SK-N-SH (cell line): ENCODE measurements at places on chromosomes 12 and 14. TPM values are rescaled to one million over a fixed set of nuclear protein-coding genes. Genes with fewer than 3 reads are reported as not detected.

DNA sequence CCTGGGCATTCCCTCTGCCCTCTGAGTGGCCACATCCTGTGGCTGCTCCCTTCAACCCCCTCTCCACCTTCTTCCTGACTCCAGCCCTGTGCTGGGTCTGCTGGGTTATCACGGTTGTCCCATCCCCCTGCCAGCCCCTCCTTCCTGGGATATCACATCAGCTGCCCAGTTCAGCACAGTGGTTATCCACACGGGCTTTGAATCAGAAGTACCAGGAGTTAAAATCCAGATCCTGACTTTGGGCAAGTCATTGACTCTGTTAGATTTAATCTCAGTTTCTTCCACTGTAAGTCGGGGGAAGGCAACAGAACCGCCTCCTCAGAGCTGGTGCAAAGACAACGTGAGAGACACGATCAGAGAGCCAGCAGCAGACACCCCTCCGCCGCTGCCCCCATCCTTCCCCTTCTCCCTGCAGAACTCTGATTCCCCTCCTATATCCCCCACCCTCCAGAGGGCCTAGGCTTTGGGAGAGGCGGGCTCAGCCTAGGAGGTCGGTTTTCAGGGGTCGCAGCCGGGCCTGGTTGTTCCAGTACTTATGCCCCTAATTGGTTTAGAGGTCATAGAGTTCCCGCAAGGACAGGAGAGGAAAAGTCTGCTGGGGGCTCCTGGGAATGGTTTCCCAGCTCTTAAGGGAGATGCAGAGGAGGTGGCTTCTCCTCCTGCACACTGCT is 42.5 kb downstream of the PRIMA1 start:
- no peak overlapping the region for H3K4me3 ChIP-seq
- DNase-seq, result peak; percentile 77
- peak overlapping the region; percentile 99 for H3K27ac ChIP-seq
- no peaks in the 10 kb centered on the region for H3K27me3 ChIP-seq
- H3K36me3 ChIP-seq, result no peaks in the 10 kb centered on the region

GRCh38 chr12:128973883-128974681 is 120.8 kb downstream of the GLT1D1 start:
- no peaks in the 10 kb centered on the region for H3K27me3 ChIP-seq
- DNase-seq, result no peak
- no peaks in the 10 kb centered on the region for H3K36me3 ChIP-seq
- H3K4me3 ChIP-seq, result no peak overlapping the region
- H3K4me1 ChIP-seq, result no peaks in the 10 kb centered on the region
- no peak overlapping the region for H3K27ac ChIP-seq

DNA sequence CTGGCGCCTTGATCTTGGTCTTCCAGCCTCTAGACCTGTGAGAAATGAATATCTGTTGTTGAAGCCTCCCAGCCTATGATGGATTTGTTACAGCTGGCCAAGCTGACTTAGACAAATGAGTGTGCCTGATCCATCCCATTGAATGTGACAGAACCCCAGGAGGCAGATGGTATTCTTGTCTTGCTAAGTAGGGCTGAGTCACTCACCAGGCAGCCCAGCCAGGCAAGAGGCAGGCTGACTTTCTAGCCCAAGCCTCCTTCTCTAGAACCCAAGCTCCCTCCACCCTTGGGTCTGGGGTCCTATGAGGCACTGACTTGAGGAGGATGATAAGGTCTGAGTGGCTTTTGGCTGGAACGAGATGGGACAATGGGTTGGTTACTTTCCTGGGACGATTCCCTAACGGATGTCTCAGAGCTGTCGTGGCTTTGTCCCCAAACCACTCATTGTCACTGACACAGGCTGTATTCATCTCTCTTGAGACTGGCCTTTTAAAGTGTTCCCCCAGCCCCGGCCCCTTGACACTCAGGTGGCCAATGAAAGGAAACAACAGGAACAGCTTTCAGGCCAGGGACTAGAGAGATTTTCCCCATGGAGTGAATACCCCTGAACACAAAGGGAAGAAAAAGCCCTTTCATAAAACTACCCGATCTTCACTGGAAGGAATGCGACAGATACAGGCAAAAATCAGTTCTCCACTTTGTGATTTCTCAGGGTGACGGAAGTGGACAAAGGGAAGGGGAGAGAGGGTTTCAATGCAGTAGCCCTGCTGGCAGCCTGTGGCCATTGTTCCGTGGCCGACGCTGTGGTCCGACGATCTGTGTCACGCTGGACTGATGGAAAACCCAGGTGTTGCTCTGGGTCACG is 264.2 kb downstream of the AACS start:
- no peak overlapping the region for H3K27ac ChIP-seq
- no peaks in the 10 kb centered on the region; the same call in 1 of the 2 replicates for H3K4me1 ChIP-seq
- DNase-seq, result no peak
- no peaks in the 10 kb centered on the region for H3K27me3 ChIP-seq
- H3K36me3 ChIP-seq, result no peaks in the 10 kb centered on the region

GRCh38 chr12:115763376-115763775 is 514.1 kb downstream of the MED13L start:
- DNase-seq, result no peak
- no peak overlapping the region for H3K27ac ChIP-seq
- no peaks in the 10 kb centered on the region for H3K4me1 ChIP-seq
- no peaks in the 10 kb centered on the region for H3K27me3 ChIP-seq

DNA sequence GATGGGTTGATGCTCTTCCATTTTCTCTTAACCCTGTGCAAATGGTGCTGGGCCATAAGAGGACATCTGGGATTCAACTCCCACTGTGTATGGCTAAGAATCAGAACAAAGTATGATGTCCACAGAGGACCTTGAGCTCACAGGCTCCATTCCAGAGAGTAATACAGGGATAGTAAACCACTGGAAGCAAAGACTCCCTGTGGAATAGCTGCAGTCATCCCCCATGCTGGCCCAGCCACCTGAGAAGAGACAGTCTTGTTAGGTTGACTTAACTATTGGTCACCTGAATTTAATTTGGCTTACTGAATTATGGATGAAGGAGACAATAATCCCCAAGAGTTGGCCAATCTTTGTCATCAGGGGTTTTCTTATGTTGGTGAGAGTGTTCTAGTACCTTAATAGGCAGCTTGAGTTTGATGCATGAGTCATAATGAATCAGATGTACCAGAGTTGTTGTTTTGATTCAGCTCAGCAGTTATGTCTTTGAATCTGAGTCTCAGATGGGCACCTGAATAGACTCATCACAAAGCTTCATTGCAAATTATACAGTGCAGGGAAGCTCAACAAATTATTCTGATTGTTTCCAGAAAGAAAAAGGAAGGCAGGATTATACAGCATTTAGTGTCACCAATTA is 122.7 kb downstream of the SSPN start:
- DNase-seq, result no peak
- H3K27me3 ChIP-seq, result no peaks in the 10 kb centered on the region
- H3K36me3 ChIP-seq, result no peaks in the 10 kb centered on the region
- no peaks in the 10 kb centered on the region; the same call in 1 of the 2 replicates for H3K4me1 ChIP-seq

GRCh38 chr14:26173581-26174110 is 424.2 kb downstream of the NOVA1 start:
- H3K4me3 ChIP-seq, result no peak overlapping the region
- peaks cover 6% of the 10 kb centered on the region; the same call in 1 of the 2 replicates for H3K27me3 ChIP-seq
- no peaks in the 10 kb centered on the region for H3K36me3 ChIP-seq
- no peak for DNase-seq
- H3K4me1 ChIP-seq, result no peaks in the 10 kb centered on the region

DNA sequence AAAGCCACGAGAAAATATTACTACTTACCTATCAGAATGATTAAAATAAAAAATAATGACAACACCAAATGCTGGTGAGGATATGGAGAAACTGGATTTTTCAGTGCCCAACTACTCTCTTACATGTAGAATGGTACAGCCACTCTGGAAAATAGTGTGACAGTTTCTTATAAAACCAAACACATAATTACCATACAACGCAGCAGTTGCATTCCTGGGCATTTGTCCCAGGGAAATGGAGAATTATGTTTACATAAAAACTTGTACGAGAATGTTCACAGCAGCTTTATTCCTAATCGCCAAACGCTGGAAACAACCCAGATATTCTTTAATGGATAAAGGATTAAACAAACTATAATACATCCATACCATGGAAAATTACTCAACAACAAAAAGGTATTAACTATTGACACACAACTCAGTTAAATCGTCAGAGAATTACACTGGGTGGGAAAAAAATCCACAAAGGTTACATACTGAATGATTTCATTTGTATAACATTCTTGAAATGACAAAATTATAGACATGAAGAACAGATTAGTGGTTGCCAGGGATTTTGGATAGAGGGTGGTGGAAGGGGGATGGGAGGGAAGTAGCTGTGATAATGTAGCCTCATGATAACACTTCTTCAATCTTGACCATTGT is 35.4 kb downstream of the TAOK3 start:
- H3K27me3 ChIP-seq, result no peaks in the 10 kb centered on the region
- H3K27ac ChIP-seq, result no peak overlapping the region
- H3K4me3 ChIP-seq, result no peak overlapping the region

Gene RPAP3
- 6.7 and 9.3 TPM in 2 replicates for polyA plus RNA-seq

GRCh38 chr14:33946679-33947476 is 4.0 kb downstream of the EGLN3 start:
- peaks cover 23% of the 10 kb centered on the region for H3K4me1 ChIP-seq
- H3K4me3 ChIP-seq, result no peak overlapping the region
- H3K27ac ChIP-seq, result no peak overlapping the region
- DNase-seq, result no peak

GRCh38 chr12:71840231-71840847 is 780 bp downstream of the TBC1D15 start:
- peak overlapping the region; percentile 75 for H3K27ac ChIP-seq
- peak; percentile 12 for DNase-seq
- peak overlapping the region; percentile 85 for H3K4me3 ChIP-seq
- peaks cover 11% of the 10 kb centered on the region; the same call in 1 of the 2 replicates for H3K4me1 ChIP-seq
- H3K27me3 ChIP-seq, result no peaks in the 10 kb centered on the region

GRCh38 chr14:87805315-87805723 is 187.7 kb downstream of the GALC start:
- peak; percentile 41 for DNase-seq
- H3K36me3 ChIP-seq, result no peaks in the 10 kb centered on the region
- H3K27me3 ChIP-seq, result no peaks in the 10 kb centered on the region
- no peak overlapping the region; the same call in 1 of the 2 replicates for H3K4me3 ChIP-seq
- no peaks in the 10 kb centered on the region for H3K4me1 ChIP-seq

- H3K27me3 ChIP-seq, result no peaks in the 10 kb centered on the region
- H3K36me3 ChIP-seq, result no peaks in the 10 kb centered on the region
Measured at GRCh38 chr14:45194964-45195363, 58.0 kb downstream of the MIS18BP1 start.

DNA sequence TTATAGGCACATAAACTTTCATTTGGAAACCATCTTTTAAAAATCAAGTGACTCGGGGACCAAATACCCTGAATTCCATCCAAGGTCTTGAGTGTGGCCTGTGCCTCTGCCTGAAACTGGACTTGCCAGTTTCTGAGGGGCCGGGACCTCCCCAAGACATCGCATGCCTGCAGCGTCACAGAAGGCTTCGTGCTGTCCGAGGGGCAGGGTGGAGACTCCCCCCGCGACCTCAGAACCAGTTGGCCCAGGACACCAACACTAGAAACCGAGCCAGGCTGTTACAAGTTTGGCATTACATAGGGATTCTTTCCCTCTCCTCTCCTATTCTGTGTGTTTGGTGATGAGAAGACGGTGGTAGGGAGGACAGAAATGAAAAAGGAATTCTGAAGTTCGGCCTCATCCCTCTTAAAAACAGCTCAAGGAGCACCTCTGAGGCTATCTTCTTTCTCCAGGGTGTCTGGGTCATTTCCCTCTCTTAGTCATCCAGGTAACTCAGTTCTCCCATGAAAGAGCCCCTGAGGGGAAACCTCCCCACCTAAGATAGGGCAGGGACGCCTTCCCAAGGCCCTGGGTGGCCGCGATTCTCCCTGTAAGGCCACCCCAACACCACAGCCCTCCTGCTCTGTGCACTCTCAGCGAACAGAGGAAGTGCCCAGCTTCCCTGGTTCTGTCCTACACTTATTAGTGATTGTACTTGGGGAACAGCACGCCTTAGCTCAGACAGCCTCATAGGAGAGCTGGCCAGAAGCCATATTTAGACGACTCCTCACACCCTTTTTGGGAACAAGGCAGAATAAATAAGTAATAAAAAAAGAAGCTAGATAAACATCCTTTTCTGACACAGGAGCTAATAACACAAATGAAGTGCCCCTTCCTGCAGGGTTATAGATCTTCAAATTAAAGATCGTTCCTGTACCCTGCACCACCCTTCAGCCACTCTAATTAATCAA is 93.8 kb downstream of the BCL11B start:
- DNase-seq, result no peak
- peaks cover 53% of the 10 kb centered on the region for H3K27me3 ChIP-seq
- H3K36me3 ChIP-seq, result no peaks in the 10 kb centered on the region
- no peaks in the 10 kb centered on the region for H3K4me1 ChIP-seq
- no peak overlapping the region for H3K27ac ChIP-seq

Gene CCDC198
- polyA plus RNA-seq, result not detected in 2 replicates

GRCh38 chr12:95959107-95959506 is 16.0 kb downstream of the AMDHD1 start:
- no peaks in the 10 kb centered on the region for H3K4me1 ChIP-seq
- H3K27me3 ChIP-seq, result no peaks in the 10 kb centered on the region
- DNase-seq, result peak; percentile 53
- H3K4me3 ChIP-seq, result no peak overlapping the region
- no peaks in the 10 kb centered on the region for H3K36me3 ChIP-seq

GRCh38 chr12:73383584-73384222 is 1111.5 kb downstream of the TRHDE start:
- H3K27ac ChIP-seq, result no peak overlapping the region
- no peak overlapping the region for H3K4me3 ChIP-seq
- no peaks in the 10 kb centered on the region for H3K27me3 ChIP-seq

- no peak overlapping the region for H3K4me3 ChIP-seq
- no peak for DNase-seq
- no peaks in the 10 kb centered on the region for H3K4me1 ChIP-seq
- no peaks in the 10 kb centered on the region for H3K36me3 ChIP-seq
Measured at GRCh38 chr12:28424965-28425364, 234.7 kb downstream of the CCDC91 start.

GRCh38 chr14:81164167-81164774 is 56.5 kb downstream of the GTF2A1 start:
- no peak overlapping the region for H3K27ac ChIP-seq
- H3K4me3 ChIP-seq, result no peak overlapping the region
- no peaks in the 10 kb centered on the region for H3K27me3 ChIP-seq
- no peaks in the 10 kb centered on the region for H3K36me3 ChIP-seq
- peak; percentile 46 for DNase-seq

DNA sequence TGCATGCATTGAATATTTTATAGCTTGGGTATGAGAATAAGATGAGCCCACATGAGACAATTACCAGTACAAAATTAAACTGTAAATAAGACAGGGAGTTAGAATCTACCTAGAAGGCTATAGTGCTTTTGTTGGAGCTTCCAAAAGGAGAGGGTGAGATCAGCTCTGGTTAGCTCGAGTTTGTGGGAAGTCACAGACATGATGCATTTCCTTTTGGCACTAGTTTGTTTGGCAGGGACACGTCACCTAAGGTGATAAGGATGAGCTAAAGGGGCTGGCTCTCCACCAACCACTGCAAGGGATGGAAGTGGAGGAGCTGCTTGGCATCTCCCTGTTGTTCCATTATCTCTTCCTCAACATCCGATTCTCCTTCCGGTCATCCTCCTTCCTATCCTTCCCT is 48.5 kb upstream of the CPM start:
- no peak overlapping the region for H3K27ac ChIP-seq
- H3K4me3 ChIP-seq, result no peak overlapping the region
- H3K27me3 ChIP-seq, result no peaks in the 10 kb centered on the region
- no peaks in the 10 kb centered on the region for H3K36me3 ChIP-seq

- no peak for DNase-seq
- peaks cover 21% of the 10 kb centered on the region; the same call in 1 of the 2 replicates for H3K4me1 ChIP-seq
- peaks cover 40% of the 10 kb centered on the region for H3K36me3 ChIP-seq
- no peaks in the 10 kb centered on the region for H3K27me3 ChIP-seq
Measured at GRCh38 chr12:12723149-12723680, 6.0 kb downstream of the CDKN1B start.

Gene SSTR1
- polyA plus RNA-seq, result 0.08 TPM in 2 replicates
